ENCODE measurements at places on chromosomes 6 and 20.

GRCh38 chr20:18359854-18360253 is 71.5 kb downstream of the ZNF133 start:
- DNase-seq = no peak

DNA sequence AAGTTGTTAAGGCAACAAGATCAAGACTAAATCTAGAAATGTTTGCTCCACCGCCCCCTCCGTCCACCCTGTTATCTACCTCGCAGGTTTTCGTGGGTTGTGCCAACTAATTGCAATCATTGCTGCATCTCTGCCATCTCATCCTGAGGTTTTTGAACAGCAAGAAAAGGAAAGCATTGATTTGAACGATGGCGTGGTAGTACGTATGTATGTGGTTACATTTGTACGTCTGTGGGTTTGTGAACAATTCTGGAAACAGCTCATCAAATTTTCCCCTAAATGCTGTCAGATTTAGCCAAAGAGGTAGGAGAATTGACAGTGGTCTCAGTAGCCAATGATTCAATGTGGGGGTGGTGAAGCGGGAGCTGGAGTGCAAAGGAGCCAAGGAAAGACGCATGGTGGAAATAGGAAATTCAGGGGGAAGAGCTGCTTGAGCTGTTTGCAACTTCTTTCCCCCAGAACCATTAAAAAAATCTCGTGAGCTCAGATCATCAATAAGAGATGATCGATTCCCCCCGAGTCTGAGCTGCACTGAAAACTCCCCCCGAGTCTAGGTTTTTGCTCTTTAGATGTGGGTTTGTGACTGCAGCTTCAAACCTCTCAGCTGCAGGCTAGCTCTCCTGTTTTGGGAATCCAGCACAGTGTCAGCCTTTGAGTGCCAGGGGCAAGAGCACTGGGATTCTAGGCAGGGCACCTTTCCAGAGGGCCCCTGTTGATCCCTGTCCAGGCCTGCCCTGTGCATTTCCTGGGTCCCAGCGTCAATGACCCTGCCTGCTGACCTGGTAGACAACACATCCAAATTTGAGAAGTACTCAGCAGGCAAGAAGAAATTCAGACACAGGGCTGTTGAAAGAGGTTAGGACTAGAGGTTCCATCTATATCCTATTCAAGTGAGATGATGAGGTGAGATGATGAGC is 72.6 kb upstream of the LY86 start:
- peak; percentile 28 for DNase-seq

GRCh38 chr20:51043811-51044210 is 20.9 kb upstream of the KCNG1 start:
- peak; percentile 89 for DNase-seq

- DNase-seq = no peak
These were observed 269.3 kb downstream of the NRN1 start for GRCh38 chr6:5737460-5737859.

- DNase-seq = peak; percentile 68
These were observed 158.7 kb downstream of the SCML4 start for GRCh38 chr6:107665382-107665781.

GRCh38 chr20:57076951-57077350 is 189.5 kb downstream of the BMP7 start:
- DNase-seq = no peak

DNA sequence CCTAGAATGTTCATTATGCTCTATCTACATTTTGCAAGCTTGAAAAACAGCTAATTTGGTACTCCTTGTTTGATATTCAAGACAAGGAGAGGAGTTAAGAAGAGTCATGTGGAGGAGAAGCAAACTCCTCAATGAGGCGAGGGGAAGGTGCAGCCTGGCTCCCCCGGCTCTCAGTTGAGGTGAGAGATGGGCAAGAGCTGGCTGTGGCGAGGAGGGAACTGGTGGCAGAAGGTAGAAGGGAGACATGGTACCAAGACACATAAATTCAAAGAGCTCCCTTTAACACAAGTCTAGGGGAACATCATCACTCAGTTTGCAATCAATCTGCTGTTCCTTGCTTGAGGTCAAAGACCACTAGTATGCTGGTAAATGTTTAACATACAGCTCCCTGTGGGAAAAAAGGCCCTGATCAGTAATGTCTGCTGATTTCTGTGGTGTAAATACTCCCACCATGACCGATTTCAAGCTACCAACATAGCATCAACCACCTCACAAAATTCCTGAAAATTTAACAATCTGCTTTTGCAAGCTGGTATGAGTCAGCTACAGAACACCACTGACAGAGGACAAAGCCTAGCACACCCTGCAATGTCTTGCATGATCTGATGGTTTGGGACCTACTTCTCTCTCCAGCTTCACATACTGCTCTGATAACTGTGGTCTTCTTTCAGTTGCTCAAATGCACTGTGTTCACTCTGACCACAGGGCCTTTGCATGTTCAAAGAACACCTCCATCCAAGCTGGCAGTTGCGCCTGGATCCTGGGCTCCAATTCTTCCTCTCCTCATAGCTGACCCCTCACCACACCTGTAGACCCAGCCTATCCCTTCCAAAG is 516.3 kb upstream of the CHD6 start:
- no peak for DNase-seq

GRCh38 chr6:153048631-153049030 is 46.1 kb upstream of the MTRF1L start:
- no peak for DNase-seq

DNA sequence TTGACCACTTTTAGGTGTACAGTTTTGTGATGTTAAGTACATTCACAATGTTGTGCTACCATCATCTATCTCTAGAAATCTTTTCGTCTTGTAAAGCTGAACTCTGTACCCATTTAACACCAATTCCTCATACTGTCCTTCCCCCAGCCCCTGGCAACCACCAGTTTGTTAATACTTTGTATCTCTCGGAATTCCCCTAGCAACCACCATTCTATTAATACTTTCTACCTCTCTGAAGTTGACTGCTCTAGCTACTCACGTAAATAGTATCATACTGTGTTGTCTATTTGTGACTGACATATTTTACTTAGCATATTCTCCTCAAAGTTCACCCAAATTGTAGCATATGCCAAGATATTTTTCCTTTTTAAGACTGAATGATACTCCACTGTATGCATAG is 82.3 kb upstream of the CLDN20 start:
- no peak for DNase-seq

DNA sequence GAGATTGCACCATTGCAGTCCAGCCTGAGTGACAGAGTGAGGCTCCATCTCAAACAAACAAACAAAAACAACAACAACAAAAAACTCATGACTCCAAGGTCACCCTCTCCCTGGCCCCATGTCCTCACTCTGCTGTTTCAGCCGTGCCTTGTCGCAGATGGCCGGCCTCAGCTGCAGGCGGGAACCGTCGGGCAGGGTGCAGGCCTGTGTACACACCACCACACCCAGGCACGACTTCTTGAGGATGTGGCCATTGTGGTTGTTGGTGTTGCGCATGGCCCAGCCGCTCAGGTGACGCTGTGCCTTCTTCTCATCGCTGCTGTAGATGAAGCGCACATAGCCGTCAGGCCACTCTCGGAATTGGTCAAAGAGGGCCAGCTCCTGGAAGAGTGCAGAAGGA is 4.8 kb downstream of the GCM2 start:
- no peak for DNase-seq

- no peak for DNase-seq
These were observed 96.9 kb downstream of the DHX35 start for GRCh38 chr20:39059036-39059435.

DNA sequence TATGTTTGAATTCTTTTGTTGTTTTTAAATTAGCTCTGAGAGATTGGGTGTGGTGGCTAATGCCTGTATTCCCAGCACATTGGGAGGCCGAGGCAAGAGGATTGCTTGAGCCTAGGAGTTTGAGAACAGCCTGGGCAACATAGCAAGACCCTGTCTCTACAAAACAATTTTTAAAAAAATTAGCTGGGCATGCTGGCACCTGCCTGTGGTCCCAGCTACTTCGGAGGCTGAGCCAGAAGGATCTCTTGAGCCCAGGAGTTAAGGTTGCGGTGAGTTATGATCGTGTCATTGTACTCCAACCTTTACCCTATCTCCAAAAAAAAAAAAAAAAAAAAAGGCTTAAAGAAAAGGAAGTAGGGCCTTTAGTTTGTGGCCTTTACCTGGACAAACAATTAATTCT is 22.9 kb downstream of the DHX35 start:
- no peak for DNase-seq

- DNase-seq = no peak
These were observed 282.6 kb downstream of the TPBG start for GRCh38 chr6:82646231-82646615.

GRCh38 chr6:110039981-110040383 is 61.9 kb downstream of the GPR6 start:
- peak; percentile 21 for DNase-seq

DNA sequence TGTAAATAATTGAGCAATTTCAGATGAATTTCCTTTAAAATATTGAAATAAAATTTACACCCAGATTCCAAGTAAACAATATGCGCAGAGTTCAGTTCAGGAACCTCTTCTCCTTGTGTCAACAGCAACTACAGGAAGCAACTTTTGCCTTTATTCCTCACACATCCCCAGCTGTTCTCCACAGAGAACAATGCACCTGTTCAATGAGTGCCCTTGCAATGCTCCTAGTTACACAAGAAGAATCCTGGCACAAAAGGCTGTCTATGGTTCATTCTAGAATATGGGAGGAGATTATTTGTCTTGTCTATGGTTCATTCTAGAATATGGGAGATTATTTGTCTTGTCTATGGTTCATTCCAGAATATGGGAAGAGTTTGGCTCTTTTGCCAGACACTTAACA is 454.9 kb downstream of the BTBD3 start:
- DNase-seq = no peak

- no peak for DNase-seq
These were observed 136.0 kb upstream of the CNR1 start for GRCh38 chr6:88301888-88302768.

DNA sequence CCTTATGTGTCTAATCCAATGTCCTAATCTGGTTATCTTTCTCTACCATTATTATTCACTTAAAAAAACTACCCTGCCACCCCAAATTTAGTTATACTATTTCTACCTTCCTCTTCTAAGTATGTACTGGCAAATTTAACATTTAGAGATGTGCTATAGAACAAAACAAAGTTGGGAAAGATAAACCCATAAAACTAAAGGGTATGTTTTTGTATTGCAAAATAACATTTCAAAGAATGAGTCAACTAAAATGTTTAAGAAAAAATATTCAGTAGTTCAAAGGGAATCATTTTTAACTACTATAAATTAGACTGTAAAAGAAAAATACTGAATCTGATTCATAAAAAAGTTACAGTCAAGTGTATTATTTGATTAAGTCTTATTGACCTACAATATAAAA is 103.0 kb downstream of the LMBRD1 start:
- DNase-seq = peak; percentile 28

- peak; percentile 19 for DNase-seq
These were observed 1.0 kb downstream of the MRPS26 start for GRCh38 chr20:3046677-3047462.

- DNase-seq = peak; percentile 52
These were observed 2.4 kb downstream of the DYNLT1 start for GRCh38 chr6:158642097-158642601.

DNA sequence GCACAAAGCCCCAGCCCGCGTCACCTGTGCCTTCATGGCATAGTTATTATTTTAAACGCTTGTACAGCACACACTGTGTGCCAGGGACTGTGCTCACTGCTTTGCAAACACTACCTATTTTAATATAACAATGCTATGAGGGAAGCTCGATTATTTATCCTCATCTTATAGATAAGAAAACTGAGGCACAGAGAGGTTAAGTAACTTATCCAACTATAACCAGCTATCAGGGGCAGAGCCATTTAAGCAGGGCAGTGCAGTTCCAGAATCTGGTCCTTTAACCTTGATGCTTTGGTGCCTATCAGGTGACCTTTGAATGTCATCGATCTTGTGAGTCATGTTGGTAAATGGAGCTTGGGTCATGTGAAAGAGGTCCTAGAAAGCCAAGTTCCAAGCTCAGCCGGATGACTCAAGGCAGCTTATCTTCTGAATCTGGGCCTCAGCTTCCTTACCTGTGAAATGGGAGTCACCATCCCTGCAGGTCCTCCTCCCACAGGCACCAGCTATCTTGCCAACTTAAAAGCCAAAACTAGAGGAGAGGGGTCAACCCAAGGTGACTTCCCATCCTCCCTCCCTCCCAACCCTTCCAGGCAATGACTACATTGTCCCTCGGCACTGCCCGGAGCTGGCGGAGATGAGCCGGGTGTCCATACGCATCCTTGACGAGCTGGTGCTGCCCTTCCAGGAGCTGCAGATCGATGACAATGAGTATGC is 56.4 kb upstream of the TTPAL start:
- DNase-seq = no peak

GRCh38 chr6:2184700-2185455 is 60.5 kb downstream of the GMDS start:
- no peak for DNase-seq

DNA sequence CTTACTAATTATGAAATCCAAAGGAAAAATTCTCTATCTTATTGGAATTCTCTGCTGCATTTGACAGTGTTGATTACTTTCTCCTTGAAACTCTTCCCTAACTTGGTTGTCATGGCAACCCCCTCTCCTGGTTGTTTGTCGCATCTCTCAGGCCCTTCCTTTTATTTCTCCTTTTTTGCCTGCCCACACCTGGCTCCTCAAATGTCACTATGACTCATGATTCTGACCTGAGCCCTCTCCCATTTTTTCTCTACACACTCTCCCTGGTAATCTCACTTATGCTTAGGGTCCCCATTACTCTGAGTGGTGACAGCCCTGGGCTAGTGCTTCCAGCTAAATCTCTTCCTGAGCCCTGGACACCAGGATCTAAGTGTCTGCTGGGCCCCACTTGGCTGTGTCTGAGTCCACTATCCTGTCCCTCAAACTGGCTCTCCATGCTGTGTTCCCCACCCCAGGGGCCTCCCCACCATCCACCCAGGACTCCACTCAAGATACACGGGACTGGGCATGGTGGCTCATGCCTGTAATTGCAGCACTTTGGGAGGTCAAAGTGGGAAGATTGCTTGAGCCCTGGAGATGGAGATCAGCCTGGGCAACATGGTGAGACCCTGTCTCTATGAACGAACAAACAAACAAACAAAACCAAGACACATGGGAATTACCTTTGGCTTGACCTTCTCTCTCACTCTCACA is 16.5 kb upstream of the NNAT start:
- DNase-seq = no peak

DNA sequence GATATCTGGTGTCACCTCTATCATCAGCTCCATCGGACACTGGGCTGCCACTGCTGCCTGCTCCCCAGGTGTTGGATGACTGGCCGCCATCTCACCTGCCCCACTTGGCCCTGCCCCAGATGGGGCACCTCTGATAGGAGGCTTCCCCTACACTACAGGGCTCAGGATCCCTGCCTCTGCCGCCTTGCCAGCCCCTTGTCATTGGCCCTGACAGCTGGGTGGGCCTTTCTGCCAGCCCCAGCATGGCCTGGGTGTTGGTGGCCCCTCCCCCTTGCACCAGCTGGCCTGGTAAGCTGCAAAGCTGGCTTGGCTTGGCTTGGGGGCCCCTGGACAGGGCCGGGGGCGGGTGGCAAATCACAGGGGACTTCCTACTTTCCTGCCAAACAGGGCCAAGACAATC is 10.6 kb downstream of the PACSIN1 start:
- no peak for DNase-seq

GRCh38 chr6:131117878-131118277 is 17.4 kb upstream of the AKAP7 start:
- no peak for DNase-seq
